ENCODE measurements at places on chromosomes 5 and 9. TPM values are rescaled to one million over a fixed set of nuclear protein-coding genes. Genes with fewer than 3 reads are reported as not detected.

Gene CCNJL
- total RNA-seq = 8.7 TPM

Gene TLN1
- 189 TPM for total RNA-seq

DNA sequence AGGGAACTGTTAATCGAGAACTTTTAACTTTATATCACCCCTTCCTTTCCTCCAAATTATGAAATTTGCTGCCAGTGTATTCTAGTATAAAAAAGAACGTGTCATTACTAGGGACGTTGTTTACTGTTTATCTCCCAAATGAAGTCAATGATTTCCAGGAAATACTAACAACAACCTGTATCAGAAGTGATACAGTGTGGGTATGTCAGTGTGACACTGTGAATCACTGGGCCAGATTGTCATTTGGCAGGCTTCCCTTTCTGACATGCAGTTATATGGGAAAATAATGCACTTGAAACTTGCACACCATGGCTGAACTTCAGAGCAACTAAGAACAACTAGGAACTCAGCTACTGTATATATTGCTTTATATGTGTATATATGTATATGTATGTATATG lies 12.6 kb downstream of the ZNF462 start:
- DNase-seq = no peak

DNA sequence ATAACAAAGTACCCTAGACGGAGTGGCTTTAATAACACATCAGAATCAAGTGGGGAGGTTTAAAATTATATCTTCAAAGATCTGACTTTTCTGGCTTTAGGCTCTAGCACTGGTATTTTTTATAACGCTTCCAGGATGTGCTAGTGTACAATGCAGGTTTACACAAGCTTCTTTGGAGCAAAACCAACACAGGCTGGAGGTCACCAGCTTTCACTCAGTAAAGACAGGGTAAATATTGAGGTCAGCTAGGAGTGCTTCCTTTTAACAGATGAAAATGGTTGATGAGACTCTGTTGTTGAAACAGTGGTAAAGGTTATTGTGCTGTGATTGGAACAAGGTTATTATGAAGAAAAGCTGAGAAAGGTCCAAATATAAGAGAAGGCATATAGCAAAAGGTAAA lies 414.2 kb downstream of the TAF11L14 start:
- DNase-seq = no peak

GRCh38 chr5:77143998-77144836 lies 57.1 kb upstream of the ZBED3 start:
- DNase-seq = peak; percentile 54

GRCh38 chr5:142587354-142587965 lies 98.4 kb downstream of the FGF1 start:
- DNase-seq = peak; percentile 58

Data from mucosa of descending colon (tissue), 3 donors.